Activated CD4-positive, alpha-beta T cell treated with anti-CD3 and anti-CD28 coated beads, Interleukin-2, amount 50 U/mL, for 4 hours (primary cell): ENCODE measurements at places on chromosomes 11 and 22.
A peak's percentile ranks its signal among the peaks of the same experiment; 100 is the strongest.

DNA sequence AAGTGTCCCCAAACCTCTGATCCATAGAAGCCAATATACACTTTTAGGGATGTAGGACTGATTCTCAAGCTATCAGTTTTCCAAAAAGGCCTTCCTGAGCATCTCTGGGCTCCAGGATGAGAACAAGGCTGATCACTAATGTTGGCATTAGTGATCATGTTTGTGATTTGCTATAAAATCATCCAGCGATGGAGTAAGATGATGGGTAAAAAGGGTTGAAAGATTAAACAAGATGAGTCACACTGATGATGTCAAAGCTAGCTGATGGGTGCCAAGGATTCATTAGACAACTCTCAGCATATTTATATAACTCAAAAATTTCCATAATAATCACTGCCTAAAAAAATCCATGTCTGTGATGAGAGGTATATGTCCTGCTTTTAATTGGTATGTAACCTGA lies 42.8 kb downstream of the ZNF280B start:
- DNase-seq, result no peak

- no peak for DNase-seq
These were observed 86.1 kb upstream of the SEPTIN5 start for GRCh38 chr22:19628038-19628776.

- DNase-seq, result no peak
These were observed 1.5 kb downstream of the TMEM121B start for GRCh38 chr22:17119481-17120202.

GRCh38 chr22:38713921-38714320 lies 8.2 kb downstream of the GTPBP1 start:
- no peak for DNase-seq

GRCh38 chr11:2443881-2444820 lies at the start of gene TRPM5:
TRPM5 (minus strand) TSS chr11:2444514; CDS start chr11:2423036, 21,478 bp downstream.
- DNase-seq, result peak; percentile 85

DNA sequence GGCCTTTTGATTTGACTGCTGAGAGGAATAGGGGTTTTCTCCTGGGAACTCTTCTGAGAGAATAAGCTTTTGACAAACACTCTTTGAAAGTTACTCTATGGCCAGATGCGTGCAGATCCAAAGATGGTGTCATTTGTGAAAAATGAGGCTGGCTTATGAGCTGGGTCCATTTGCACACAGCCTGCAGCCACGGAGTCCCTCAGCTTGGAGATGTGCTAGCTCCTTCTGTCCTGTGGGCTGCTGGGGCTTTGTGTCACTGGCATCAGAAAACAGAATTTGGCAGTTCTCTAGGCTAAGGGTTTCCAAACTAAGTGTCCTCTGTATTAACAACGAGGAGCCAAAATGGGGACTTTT lies 702.4 kb downstream of the NTM start:
- no peak for DNase-seq

- DNase-seq, result no peak
These were observed 81.1 kb upstream of the KCNQ1OT1 start for GRCh38 chr11:2780850-2781407.

DNA sequence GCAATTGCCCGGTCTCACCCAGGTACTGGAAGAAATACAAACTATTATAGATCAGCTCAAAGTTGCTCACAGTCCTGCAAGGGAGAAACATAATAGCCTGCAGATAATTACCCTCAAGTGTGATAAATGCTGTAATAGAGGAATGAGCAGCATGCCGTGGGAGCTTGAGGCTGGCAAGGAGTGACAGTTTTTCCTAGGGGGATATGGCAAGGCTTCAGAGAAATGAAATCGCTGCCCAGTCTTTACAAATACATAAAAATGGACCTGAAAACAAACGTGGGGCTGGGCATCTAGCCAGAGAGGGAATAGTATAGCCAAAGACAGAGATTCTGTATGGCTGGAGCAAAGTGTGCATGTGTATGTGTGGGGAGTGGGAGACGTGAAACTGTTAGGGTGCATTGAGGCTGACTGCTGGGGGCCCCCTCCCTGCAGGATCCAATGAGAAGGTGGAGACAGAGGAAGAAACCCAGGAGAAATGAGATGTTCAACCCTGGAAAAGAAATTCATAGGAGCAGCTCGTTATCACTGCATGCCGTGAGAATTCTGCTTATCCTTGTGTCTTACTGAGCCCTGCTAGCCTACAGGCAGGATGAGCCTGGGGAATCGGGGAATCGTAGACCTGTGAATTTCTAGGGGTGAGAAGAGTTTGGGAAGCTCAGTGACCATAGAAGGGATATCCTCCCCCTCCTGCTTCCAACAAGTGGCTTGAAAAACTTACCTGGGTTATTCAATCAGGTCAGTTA lies 167.0 kb downstream of the LDLRAD3 start:
- DNase-seq, result no peak

GRCh38 chr11:84580428-84580827 lies 1046.7 kb downstream of the DLG2 start:
- no peak for DNase-seq

GRCh38 chr11:127002669-127003259 lies 2.2 kb upstream of the KIRREL3 start:
- DNase-seq, result no peak

DNA sequence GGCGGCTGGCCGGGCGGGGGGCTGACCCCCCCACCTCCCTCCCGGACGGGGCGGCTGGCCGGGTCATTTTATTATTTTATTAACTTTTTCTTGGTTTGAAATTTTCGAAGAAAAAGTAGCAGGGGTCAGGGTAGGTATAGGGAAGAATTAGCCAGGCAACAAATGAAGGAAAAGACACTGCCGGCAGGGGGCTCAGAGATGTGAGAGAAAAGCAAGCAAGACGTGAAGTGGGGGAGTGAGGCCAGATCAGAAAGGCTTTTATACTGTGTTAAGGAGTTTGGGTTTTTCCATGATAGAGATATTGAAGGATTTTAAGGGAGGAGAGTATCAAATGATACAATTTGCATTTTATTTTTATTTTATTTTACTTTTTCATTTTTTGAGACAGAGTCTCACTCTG lies 19.0 kb downstream of the RNF214 start:
- DNase-seq, result no peak

DNA sequence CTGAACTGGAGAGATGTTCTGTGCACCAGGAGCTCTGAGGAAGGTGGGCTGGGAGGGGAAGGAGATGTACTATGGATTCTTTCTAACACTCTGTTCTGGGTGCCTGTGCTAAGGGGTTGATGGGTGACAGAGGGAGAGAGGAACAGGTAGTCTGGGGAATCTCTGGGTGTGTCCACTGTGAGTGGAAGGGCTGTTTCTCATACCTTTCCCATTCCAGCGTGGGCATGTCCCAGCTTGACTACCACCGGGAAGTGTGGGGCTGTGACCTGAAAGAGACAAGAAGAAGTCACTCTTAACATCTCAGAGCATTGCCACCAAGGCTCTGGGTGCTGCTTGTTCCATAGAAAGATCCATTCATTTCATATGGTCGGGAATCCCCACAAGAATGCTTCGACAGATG lies 121.9 kb downstream of the FBXO7 start:
- no peak for DNase-seq

- no peak for DNase-seq
These were observed 1.5 kb upstream of the SMPD1 start for GRCh38 chr11:6388748-6389147.

DNA sequence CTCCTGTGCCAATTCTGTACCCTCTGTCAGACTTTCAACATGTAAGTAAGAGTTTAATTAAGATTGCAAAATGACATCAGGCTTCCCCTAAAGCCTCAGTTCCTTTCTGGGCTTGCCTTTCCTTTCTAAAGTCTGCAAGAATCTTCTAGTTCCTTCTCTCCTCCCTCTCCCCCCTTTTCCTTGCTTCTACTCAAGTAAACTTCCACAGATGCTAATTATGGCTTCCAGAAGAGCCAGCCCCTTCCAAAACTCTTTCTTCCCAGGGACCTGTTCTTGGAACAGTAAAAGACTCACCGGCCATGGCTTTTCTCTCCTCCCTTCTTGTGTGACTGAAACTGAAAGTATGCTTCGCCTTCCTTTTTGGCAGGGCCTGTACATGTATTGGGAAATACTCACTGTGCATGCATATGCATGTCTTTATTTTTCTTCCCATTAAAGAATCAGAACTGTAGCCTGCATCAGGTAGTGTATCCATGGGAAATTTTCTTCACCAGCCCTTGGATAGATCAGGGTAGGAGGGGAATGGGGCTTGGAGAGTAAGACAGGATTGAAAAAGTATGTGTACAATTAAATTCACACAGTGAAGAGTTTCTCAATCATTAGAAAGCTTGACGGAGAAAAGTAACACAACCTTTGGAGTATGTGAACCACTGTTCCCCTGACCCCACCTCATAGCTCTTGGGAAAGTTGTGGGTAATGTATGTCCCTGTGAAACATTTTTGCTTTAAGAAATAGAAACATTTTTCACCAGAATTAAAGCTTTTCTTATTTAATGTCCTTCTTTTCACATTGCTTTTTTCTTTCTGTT lies at the start of gene CASP1:
CASP1 (minus strand) TSS at position 332 of the 808 bp plus-strand sequence; CDS start at position 301, 31 bp downstream.
- peak; percentile 16 for DNase-seq

GRCh38 chr11:59088162-59088561 lies 2.1 kb downstream of the GLYATL1B start:
- DNase-seq, result no peak

GRCh38 chr11:75703695-75704237 lies 13.9 kb upstream of the MOGAT2 start:
- DNase-seq, result no peak

DNA sequence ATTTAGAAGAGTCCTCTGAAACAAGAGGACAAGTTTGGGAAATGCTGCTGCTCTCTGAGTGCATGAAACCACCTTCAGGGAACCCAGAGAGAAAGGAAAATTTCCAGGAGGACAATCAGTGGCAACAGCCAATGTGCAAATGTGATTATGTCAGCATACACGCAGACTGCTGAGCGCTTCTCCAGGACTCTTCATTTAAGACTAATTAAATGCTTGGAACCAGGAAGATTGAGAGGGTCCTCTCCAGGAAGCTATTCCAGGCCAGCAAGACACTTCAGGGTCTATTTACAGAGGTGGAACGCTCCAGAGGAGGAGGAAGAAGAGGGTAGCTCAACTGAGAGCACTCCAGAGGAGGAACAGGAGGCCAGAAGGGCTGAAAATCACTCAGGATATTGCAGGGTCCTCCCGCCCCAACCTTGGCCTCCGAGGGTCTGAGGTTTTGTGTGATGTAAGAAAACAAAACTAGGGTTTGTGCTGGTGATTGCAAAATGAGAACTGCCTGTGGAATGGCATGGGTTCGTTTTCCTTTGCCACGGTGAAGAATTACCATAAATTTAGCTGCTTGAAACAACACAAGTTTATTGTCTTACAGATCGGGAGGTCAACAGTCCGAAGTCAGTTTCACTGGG lies 14.1 kb upstream of the HTR3A start:
- no peak for DNase-seq

DNA sequence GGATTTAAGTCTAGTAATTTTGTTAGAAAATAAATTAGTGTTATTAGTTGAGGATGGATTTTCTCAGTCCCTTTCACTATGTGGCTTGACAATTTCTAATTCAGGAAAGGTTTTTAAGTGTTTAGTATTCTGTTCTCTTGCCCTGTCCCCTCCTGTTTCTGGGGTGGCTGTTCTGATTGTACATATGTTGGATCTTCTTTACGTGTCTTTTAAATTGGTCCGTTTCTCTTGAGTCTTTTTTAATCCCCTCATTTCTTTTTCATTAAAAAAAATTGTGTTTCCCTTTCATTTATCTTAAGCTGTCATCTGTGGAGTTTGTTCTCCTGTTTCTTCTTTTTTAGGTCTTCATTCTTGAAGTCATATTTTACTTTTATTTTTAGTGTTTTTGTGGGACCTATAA lies 12.5 kb downstream of the ZBED4 start:
- no peak for DNase-seq

DNA sequence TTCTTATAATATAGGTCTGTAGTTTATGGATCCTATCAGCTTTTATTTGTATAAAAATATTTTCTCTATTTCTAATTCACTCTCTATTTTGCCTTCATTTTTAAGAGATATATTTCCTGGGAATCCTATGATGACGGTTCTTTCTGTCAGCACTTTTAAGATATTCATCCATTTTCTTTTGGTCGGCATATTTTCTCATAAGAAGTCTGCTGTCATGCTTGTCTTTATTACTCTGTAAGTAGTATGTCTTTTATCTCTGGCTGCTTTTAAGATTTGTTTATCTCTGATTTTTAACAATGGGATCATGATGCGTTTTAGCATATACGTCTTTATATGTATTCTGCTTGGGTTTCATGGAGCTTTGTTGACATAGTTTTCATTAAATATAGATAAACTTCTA lies 175.5 kb downstream of the SNX19 start:
- DNase-seq, result no peak

DNA sequence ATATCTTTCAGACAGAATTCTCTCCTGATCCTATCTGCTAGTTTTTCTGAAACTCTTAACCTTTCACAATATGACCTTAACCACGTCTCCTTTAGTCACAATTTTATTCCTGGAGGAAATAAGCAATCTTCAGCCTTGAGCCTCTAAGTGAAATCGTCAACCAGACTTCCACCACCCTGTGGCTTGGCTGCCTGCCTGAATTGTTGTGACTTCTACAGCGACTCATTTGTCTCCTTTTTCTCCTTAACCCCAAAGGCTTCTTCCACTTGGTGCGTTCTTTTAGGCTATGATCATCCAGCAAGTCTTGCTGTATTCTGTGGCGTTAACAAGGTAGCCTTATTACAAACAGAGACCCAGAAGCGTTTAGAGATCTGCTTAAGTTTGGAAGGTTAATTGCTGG lies 535.1 kb upstream of the ARHGAP42 start:
- DNase-seq, result no peak

DNA sequence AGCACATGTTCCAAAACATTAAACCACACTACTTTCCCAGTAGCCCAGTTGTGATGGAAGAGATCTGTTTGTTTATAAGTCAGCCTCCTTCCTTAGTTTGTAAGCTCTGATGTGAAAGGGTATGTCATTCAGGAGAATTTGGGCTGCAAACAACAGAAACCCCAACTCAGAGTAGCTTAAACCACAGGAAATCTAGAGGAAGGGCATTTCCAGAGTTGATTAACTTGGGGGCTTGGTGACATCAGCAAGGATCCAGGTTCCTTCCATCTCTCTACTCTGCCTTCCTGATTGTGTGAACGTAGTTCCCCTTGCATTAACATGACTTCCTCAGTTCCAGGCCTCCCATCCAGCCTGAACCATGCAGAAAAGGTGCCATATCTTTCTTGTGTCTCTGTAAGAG lies 6.5 kb upstream of the FJX1 start:
- DNase-seq, result no peak

- DNase-seq, result peak; percentile 23
These were observed 39.7 kb upstream of the SUSD2 start for GRCh38 chr22:24141586-24141985.

- no peak for DNase-seq
These were observed 122.9 kb downstream of the DCDC1 start for GRCh38 chr11:31246451-31247165.

- no peak for DNase-seq
These were observed 615.5 kb downstream of the NTM start for GRCh38 chr11:131985846-131986301.

GRCh38 chr11:109552376-109552775 lies 130.4 kb downstream of the C11orf87 start:
- no peak for DNase-seq

DNA sequence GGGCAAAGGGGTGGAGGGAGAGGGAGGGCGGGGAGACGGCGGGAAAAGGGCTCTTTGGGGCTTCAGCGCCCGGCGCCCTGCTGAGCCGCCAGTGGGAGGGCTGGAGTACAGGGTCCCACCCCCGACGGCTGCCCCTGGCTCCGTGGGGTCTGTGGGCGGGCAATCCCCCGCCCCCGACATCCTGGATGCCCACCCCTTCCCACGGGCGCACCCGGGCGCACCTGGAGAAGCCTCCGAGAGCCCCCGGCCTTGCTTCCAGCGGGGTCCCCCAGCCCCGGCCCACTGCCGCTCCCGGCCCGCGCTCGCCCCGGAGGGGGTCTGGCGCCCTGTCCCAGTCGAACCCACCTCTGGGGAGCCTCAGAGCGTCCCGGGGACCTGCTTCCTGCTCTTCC lies 394 bp downstream of the CHRM4 start:
- DNase-seq, result no peak

GRCh38 chr11:61505640-61506155 lies 2.9 kb upstream of the LRRC10B start:
- no peak for DNase-seq
